Spinal cord (tissue), 10 donors: ENCODE measurements at places on chromosomes 6 and 20. TPM values are rescaled to one million over a fixed set of nuclear protein-coding genes. Genes with fewer than 3 reads are reported as not detected.
A peak's percentile ranks its signal among the peaks of the same experiment; 100 is the strongest.

MYCT1 gene
- total RNA-seq = 13.0 TPM

- peak; percentile 75 for DNase-seq
Measured at GRCh38 chr20:46057856-46058598, 29.0 kb downstream of the SLC12A5 start.

- DNase-seq = peak; percentile 32
Measured at GRCh38 chr6:23145781-23146180, 576.4 kb downstream of the HDGFL1 start.

TSHZ2 gene
- total RNA-seq = 11.8 TPM

SLC17A9 gene
- 0.69 TPM for total RNA-seq

- no peak for DNase-seq
Measured at GRCh38 chr6:63558278-63558677, 14.0 kb upstream of the LOC128125822 start.

DNA sequence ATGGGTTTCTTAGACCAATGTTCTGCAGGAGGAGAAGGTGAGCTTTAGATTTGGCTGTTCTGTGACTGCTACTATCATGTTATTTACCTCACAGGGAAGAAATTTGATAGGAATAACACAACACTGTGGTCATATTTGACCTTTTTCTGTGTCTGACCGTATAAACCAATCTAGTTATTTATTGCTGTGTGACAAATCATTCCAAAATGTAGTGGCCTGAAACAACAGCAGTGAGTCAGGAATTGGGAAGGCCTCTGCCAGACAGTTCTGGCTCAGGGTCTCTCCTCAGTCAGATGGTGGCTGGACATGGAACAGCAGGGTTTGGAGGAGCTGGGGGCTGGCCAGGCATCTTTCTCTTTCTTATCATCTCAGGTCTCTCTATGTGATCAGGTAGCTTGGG, 33.0 kb downstream of the RIPOR2 start:
- DNase-seq = no peak

SMIM13 gene
- 20.7 TPM for total RNA-seq

SNPH gene
- total RNA-seq = 25.6 TPM

NSFL1C gene
- total RNA-seq = 32.0 TPM

GRCh38 chr20:64133951-64134407, 26.6 kb upstream of the NPBWR2 start:
- peak; percentile 46 for DNase-seq

AGPAT1 gene
- total RNA-seq = 81.8 TPM

DNA sequence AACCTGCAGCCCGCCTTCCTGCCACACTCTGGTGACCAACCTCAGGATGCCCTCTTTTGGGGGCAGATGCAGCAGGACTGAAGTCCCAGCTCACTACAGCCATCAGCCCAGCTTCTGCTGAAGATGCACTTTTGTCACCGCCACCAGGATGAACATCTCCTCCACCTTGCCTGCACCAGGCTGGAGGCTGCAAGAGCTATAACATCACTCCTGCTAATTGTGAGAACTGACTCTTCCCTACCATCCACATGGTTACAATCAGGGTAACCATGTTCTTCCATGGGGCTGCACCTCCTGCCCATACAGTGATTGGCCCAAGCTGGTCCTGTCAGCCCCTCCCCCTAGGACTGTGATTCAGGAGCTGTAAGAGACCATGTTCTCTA, 2.0 kb upstream of the ACTL10 start:
- DNase-seq = no peak

- DNase-seq = no peak
Measured at GRCh38 chr6:44237813-44238433, 9.0 kb upstream of the HSP90AB1 start.

DNA sequence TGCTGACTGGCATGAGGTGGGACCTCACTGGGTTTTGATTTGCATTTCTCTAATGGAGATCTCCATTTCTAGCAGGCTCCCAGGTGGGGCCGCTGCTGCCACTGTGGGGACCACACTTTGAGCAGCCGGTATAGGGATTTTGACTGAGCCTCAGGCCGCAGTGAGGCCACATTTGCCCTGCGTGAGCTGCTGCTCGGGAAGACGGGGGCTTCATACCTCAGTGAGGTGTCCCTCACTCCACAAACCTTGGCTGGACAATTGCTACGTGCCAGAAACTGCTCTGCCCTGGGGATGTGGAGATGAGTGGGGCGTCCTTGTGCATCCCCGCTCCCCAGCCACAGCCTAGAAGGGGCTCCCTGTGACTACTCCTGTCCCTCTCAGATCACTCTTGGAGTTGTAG, 134.3 kb downstream of the ANKRD60 start:
- DNase-seq = no peak

DNA sequence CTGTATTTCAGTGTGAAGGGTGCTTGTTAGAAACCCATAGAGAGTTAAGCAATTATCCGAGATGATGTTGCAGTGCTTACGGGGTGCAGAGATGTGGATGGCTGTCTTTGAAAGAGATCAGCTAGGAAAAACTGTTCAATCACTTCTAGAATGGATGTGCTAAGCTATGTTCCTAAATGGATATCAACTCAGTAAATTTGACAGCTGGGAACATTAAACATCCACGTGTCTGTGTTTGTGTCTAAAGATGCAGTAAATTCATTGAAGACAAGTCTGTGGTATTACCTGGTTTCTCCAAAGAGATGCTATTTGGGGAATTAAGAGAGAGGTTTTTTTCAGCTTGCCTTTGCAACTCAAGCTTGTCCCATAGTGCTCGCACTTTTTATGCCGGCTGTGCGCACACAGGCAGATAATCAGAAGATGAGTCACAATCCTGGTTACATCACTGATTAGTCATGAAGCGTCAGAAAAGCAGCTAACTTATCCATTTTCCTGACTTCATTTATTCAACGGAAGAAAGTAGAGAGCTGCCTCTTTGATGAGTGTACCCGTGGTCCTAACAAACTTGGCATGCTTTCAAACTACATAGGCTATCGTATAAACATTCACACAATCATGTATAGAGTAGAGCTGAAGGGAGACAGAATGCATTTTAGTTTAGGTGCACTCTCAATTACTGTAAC, 691.7 kb upstream of the SLC35B3 start:
- no peak for DNase-seq

GRCh38 chr6:24796616-24797290, 2.0 kb downstream of the ARMH2 start:
- no peak for DNase-seq

MYLK2 gene
- total RNA-seq = 0.79 TPM

GRCh38 chr6:118171852-118172251, 264.8 kb downstream of the SLC35F1 start:
- peak; percentile 21 for DNase-seq
